ENCODE measurements at places on chromosomes 7 and 10. TPM values are rescaled to one million over a fixed set of nuclear protein-coding genes. Genes with fewer than 3 reads are reported as not detected.
A peak's percentile ranks its signal among the peaks of the same experiment; 100 is the strongest.

DNA sequence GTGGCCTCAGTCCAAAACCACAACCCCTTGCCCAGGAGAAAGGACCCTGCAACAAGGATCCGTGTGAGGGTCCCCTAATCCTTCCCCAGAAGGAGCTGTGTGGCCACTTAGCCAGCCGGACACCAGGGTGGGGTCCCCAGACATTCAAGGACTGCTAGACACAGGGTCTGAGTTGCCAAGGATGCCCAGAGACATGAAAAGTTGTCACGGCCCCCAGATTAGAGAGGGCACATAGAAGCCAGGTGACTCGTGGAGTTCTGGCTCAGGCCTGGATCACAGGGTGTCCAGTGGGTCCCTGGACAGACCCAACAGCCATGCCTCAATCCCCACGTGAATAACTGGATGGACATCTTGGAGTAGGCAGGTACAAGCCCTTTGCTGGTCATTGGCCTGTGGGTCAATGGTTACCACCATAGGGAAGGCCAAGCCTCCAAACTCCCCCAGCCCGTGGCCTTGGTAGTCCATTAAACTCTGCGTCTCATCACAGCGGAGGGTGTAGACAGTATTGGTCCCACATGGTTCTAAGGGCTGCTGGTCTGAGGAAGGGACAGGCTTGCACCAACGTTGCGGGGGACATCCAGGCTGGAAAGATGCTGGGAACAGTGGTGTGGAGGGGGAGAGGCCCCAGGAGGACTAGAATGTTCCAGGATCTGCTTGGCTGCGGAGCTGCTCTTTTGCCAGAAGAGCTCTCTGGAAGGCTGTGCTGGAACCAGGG is 205.9 kb upstream of the PPP2R2D start:
- peak; percentile 56 for DNase-seq

- DNase-seq, result no peak
These were observed 15.5 kb upstream of the TSPAN12 start for GRCh38 chr7:120873401-120873800.

GRCh38 chr7:70654979-70655378 is 477.0 kb upstream of the GALNT17 start:
- DNase-seq, result no peak

DNA sequence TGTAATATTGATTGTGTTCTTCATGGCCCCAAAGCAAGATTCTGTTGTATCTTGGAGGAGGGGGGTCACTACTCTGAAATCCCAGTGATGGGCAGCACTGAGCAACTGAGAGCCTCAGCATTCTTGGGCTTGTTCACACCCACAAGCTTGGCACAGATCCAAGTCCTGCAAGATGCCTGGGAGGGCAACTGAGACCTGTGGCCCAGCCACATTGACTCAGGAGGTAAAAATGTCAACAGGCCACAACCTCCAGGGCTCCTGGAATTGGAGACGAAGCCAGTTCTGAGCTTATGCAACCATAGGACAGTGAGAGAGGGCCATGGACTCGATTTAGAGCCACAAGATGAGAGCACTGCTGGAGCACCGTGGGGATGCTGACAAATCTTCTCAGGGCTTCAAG is 3.1 kb upstream of the DOCK1 start:
- peak; percentile 47 for DNase-seq

Gene CYP3A4
- total RNA-seq, result not detected

DNA sequence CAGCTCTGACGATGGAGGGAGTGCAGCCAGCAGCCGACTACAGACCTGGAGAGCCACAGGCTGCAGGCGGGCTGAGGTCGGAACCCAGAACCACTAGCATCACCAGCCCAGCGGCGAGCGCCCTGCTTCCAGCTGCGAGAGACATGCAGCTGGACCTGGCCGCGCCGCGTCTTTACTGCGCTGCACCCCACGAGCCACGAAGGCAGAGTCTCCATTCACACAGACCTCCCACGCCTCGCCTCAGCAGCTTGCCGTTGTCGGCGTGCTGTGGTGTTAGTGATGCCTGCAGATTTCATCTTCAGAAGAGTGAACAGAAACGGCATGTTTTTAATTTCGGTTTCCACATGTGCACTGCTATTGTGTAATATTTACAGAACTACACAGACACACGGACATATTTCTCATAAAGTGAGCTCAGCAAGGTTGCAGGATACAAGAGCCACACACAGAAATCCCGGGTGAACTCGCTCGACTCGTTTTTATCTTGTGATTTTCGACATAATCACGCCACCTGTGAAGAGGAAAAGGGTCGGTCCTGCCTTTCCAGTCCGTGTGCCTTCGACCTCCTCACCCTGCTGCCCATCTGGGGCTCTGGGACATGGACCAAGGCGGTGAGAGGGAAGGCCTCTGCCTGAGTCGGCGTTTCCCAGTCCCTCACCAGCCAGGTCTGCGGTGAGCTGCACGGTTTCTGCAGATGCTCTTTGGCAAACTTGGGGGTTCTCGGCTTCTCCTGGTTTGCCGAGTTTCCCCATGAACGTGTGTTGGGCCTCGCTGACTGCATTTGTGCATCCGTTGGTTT is 252.2 kb downstream of the ELFN1 start:
- DNase-seq, result no peak

Gene MICALL2
- 33.3 TPM for total RNA-seq

DNA sequence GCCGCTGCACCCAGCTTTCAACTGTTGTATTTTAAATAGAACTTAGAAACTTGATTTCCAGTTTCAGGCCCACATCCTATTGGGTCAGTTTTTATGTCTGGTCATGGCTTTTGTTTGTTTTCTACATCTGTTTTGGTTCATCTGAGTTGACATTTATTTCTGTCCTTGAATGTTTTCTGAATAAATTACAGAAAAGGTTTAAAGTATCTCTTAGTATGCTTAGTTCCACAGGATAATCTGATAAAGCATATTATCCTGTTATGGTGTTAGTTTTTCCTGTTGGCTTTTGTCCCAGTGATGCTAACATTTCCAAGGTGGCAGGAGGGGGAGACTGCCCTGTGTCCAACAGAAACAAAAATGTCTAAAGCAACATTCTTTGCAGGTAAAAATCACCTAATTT is 733.2 kb downstream of the INHBA start:
- DNase-seq, result no peak

All from posterior vena cava (tissue), 2 donors.